ENCODE measurements at places on chromosomes 1 and 21.

DNA sequence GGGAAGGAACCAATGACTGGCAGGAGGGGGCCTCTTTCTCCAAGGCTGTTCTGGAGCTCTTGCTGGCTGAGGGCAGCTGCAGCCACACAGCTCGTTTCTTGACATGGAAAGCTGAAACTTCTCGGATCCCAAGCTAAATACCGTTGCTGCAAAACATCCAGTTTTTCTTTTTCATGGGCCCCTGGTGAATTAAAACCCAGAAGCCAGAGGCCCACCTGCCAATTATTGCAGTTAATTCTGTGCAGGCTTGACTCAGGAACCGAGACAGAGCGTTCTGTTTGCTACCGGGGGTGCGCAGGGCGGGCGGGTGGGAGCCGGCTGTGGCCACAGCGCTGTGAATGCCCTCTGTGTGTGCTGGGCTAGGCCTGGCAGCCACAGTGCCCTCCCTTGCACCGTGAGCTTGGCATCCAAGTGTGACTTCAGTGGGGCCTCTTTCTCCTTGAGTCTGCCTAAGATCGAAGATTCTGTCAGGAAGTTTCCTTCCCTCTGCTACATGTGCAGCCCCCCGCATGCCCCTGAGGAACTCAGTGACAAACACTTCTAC is 19.9 kb upstream of the KCNE2 start:
- no peak for DNase-seq

GRCh38 chr1:185672719-185673360 is 61.4 kb upstream of the HMCN1 start:
- no peak for DNase-seq

GRCh38 chr1:92483610-92484471 is 2.9 kb downstream of the GFI1 start:
- no peak for DNase-seq

DNA sequence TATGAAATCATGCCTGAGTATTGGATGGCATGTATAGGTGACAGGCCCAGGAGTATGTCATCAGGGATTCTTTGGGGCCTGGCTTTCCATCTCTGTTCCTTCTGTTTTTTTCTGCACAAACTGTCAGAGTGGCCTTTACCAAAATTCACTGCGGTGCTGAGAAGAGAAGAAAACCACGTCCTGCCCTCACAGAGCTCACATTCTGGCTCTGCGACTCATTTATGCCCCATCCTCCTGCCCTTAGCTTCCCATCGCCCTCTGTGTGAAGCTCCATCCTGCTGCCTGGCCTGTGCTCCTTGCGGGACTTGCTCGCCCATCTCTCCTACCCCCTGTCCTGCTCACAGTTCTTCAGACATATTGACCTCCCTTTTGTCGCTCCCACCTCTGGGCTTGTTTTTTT is 73.4 kb downstream of the HUNK start:
- no peak for DNase-seq

DNA sequence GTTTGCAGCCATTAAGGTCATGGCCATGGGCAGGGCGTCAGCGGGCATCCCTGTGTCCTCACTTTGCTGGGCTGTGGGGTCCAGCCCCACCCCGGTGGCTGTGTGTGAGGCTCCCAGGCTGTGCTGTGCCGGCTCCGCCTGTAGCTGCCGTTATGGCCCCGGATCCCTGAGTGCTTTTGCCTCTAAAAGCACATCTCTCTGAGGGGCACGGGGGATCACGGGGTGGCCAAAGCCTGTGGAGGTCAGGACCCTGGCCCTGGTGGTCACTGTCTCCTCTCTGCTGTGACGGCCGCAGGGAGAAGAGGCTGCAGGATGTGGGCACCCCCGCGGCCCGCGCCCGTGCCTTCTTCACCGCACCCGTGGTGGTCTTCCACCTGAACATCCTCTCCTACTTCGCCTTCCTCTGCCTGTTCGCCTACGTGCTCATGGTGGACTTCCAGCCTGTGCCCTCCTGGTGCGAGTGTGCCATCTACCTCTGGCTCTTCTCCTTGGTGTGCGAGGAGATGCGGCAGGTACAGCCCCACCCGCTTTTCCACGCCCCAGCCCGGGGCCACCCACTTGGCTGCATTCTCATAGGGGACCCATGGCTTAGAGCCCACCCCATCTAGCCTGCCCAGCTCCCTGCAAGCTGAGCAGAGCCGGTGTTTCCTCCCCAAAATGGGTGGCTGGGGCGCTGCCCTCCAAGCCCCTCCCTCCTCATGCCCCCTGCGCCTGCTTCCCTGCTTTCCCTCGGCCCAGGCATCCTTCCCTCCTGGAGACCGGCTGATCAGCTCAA is 48.2 kb downstream of the TRPM2 start:
- no peak for DNase-seq

DNA sequence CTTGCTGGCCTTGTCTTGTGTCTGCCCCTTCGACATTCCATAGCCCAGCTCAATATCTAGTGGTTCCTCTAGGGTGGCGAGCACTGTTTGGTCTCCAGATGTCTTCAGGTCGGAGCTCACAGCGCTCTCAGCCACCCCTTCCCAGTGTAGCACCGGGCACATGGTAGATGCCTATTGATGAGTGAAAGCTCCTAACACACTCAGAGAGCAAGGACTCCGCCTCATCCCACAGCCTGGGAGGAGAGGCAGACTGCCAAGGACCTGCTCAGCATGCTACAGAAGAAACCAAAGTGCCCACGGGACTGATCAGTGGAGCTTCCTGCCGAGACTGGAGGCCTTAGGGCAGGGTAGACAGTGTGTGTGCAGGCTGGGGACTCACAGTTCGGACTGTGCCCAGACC is 10.9 kb downstream of the PCSK9 start:
- peak; percentile 63 for DNase-seq

DNA sequence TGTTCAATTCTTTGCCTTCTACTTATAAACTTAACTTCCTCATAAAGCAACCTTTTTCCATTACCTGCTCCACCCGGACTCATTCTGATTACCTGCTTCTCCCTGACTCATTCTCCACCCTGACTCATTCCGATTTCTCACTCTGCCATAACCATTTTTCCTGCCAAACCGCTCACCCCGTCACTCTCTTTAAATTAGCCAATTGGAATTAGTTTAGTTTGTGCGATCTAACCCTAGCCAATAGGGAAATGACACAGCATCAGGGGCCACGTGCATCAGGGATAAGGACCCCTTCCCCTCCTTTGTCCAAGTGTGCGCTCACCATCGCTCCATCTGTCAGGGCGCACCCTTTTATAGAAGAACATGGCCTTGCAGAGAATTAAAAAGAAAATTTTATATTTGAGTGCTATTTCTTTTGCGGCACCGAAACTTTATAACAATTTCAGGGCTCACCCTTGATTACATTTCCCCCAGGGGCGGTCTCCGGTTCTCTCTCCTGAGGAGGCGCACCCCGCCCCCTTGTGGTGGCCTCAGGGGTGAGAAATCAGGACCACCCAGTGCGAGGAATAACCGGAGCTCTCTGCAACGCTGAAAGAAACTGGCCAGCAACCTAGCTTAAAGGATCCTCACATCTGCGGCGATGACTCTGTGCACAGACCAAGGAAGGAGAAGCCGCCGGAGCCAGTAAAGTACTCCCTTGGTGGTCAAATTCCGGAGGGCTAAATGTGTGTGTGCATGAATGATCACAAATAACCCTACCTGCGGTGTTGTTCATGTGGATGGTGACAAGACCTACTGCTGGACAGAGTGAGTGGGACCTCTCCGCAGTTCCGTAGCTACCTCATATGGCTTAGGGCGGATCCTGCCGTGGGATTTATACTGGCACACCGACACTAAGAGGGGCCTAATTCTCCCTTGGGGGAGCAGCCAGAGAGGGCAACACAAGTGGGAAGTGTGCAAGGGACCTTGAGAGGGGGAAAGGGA is 30.3 kb upstream of the CBR3 start:
- DNase-seq, result peak; percentile 95

GRCh38 chr1:84107955-84108354 is 36.1 kb upstream of the PRKACB start:
- no peak for DNase-seq

- no peak for DNase-seq
Measured at GRCh38 chr1:200846398-200846797, 26.4 kb upstream of the GPR25 start.

DNA sequence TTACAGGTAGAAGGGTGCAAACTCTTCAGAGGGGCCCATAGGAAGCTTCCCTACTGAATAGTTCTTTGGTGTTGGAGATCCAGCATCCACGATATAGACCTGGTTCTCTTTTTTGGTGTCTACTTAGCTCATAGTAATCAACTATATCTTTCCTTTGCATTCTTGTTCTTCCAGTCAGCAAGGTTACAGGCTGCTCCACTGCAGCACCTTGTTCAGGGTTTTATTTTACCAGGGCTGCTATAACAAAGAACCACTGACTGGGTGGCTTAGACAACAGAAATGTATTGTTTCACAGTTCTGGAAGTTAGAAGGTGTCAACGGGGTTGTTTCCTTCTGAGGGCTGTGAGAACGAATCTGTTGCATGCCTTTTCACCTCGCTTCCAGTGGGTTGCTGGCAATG is 136.3 kb downstream of the CLEC20A start:
- DNase-seq, result no peak

GRCh38 chr1:966135-966703 is at the start of gene PLEKHN1:
Gene PLEKHN1, plus strand, starts transcription at chr1:966482. Its CDS starts 50 bp downstream, at chr1:966532.
- peak; percentile 73 for DNase-seq

DNA sequence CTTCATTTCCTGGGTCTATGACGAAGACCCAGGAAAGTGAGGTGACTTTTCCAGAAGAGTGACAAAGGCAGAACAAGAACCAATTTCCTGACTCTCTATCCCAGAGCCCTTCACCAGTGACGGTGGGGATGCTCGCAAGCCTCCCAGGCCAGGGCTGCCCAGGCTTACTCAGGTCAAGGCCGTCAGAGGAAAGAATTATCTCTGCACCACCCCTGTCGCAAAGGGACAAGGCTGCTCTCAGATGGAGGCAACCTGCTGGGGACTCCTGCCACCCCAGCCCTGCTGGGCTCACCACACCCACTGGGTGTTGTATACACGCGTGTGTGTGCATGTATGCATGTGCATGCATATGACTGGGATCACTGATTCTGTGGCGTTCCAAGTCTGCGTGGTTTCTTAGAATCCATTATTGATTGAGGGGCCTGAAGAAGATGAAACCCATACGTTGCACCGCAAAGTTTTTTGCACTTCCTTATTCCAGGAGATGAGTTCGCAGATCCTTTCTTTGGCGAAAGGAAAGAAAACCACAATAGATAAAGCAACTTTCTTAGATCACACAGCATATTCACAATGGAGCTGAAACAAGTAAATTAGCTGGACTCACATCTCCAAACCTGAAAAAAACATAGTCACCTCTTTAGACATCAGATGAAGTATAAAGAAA is 255.8 kb downstream of the RHOU start:
- DNase-seq, result no peak

GRCh38 chr1:181191494-181192040 is 103.1 kb downstream of the IER5 start:
- DNase-seq, result no peak

GRCh38 chr1:35044431-35044830 is 12.7 kb upstream of the ZMYM6 start:
- no peak for DNase-seq

GRCh38 chr1:28956038-28956464 is 41.7 kb downstream of the EPB41 start:
- DNase-seq, result no peak

GRCh38 chr1:215600258-215600792 is 33.2 kb downstream of the KCTD3 start:
- no peak for DNase-seq

DNA sequence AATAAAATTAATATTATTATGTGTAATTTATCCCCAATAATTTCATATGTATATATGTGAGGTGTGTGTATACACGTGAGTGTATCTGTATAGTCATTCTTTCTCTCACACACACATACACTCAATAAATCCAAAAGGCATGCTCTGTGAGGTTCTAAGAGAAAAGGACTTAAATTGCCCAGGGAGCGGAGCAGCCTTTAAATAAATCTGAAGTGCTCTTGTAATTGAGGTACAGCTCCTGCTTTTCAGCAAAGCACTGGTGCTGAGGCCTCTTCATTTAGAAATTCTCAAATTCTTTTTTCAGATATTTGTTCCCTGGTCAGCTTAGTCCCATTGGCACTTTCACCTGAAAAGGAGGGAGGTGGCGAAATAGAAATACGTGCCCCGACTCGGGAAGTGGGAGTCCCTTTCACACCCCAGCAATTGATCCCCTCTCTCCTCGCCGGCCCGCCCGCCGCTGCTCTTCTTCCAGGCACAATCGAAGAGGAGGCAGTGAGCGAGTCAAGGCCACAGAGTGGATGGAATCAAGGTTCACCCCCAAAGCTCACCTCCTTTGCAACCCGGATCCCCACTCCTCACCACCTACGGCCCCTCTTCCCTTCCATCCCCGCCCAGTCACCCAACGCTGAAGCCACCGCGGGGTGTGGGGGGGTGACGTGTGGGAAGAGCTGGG is 944 bp downstream of the PLPPR5 start:
- DNase-seq, result no peak

GRCh38 chr1:186806477-186806876 is 22.3 kb upstream of the PLA2G4A start:
- DNase-seq, result peak; percentile 17

DNA sequence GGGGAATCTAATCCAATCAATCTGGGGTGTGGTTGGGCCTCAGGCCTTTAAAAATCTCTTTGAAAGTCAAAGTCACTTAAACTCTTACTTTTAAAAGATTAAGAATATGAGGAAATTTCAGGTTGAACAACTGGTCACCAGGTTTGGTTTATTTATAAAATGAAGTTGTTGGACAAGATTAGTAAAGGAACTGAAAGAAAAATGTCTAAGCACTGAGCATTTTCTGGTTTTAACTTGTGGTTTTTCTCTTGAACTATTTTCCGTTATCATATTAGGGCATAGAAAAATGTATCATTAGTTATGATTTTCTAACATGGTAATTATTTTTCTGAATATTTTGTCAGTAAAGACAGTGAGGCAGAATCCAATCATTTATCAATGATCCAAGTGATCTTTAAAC is 49.6 kb downstream of the RGS2 start:
- DNase-seq, result no peak

DNA sequence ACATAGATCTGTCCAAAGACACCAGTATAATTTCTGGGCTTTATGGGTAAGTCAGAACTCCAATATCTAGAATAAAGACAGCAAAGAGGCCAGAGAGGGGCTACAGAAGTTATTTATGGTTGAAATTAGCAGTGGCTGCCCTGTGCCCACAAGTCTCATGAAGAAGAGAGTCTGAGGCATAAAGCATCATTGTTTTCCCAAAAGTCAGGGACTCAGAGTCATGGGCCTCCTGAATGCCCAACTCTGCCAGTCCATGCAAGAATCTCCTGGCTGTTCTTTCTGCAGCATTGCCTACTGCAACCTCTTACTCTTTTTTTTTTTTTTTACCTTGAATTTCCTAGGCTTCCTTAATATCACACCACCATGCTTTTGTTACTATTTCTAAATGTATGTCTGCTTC is 49.6 kb downstream of the PLPP3 start:
- DNase-seq, result no peak

GRCh38 chr1:156746728-156747631 is 4.5 kb downstream of the HDGF start:
- DNase-seq, result peak; percentile 93

- no peak for DNase-seq
Measured at GRCh38 chr1:229047840-229048620, 222.9 kb upstream of the RAB4A start.
